ENCODE measurements at places on chromosomes 13 and 19.
A peak's percentile ranks its signal among the peaks of the same experiment; 100 is the strongest.

- DNase-seq = no peak
These were observed 42.6 kb upstream of the GRTP1 start for GRCh38 chr13:113406321-113407102.

DNA sequence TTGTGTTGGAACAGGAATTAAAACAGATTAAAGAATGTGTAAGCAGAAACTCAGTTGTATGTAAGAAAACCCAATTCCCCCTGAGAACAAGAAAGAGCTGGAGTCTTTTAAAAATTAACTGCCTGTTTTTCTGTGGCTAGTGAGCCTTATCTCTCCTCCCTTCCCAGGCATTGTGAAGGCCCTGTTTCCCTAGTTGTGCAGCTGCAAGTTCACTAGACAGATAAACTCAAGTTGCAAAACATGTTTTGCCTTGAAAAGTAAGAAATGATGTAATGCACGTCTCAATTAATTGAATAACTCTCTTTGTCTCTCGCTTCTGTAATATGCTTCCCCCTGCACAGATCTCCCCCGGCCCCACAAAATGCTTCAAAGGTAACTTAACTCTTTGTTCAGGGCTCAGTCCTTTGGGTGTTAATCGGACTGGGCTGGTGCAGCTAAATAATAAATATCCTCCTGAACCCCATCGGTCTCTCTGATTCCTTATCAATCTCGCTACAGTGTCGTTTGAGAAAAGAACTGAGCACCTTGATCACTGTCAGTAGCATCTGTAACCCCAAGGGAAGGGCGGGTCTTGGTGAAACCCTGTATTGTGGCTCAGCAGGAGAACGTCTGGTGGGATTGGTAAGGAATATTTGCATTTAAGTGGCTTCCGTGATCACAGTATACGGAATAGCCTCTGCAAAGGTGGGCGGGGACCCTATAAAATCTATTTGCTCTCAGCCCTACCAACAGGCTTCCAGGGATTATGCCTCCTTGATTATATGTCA is 1.6 kb upstream of the ZNF556 start:
- no peak for DNase-seq

DNA sequence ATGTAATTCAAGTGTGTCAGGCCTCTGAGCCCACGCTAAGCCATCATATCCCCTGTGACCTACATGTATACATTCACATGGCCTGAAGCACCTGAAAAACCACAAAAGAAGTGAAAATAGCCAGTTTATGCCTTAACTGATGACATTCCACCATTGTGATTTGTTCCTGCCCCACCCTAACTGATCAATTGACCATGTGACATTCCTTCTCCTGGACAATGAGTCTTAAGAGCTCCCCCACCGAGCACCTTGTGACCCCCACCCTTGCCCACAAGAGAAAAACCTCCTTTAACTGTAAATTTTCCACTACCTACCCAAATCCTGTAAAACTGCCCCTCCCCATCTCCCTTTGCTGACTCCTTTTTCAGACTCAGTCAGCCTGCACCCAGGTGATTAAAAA is 52.1 kb upstream of the ARHGEF7 start:
- no peak for DNase-seq

- DNase-seq = no peak
These were observed 76.9 kb downstream of the OLFM4 start for GRCh38 chr13:53105477-53105876.

DNA sequence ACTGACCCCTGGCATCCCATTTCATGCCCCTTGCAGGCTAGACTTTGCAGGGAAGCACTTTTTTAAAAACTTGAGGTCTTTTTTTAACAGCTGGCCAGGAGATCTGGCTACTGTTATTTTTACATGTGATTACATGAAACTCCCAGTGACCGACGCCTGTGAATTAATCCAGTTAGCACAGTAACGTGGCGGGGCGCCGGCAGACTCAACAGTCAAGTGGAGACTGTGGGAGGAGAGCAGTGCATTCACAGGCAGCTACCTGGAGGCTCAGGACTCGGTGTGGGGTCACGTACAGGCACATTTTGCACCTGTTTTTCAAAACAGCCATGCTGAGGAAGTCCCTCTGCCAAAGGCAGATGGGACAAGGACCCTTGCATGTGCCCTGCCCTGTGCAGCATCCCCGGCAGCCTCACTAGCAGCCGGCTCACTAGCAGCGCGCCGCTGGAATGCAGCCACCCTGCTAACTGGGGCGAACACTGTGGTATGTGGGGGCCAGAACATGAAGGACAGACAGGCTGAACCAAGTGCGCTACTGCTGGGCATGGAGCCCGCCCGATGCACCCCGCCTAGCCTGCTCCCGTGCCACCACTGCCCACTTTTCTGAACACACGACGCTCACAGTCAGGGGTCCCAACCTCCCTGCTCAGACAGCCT is 18.7 kb downstream of the CAPS start:
- no peak for DNase-seq

GRCh38 chr13:39586958-39587605 is 15.9 kb downstream of the LHFPL6 start:
- DNase-seq = no peak

- DNase-seq = no peak
These were observed 65.5 kb downstream of the RASA3 start for GRCh38 chr13:114066956-114067355.

DNA sequence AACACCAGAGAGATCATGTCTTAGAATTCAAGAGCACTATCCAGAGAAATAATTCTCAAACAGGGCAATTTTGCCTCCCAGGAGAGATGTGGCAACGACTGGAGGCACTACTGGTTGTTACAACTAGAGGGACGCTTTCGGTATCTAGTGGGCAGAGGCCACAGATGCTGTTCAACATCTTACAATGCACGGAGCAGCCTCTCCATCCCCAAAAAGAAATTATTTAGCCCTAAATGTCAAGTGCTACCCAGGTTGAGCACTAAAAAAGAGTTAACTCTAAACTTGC is 78.6 kb downstream of the ABCC4 start:
- DNase-seq = no peak

DNA sequence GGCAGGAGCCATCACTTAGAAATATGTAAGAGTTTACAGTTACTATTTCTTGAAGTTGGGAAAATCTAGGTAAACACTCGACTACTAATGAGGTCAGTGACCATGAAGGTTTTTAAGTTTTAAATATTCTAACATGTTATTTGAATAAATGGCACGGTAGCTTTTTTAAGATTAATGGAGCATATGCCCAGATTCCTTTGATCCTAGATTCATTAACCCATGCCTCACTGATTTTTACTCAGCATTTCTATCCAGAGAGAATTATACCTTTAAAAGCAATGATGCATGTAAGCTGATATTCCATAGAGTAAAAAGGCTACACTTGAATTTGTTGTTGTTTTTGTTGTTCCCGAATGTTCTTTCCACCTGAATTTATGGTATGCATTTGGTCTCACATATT is 541.4 kb downstream of the DACH1 start:
- no peak for DNase-seq

DNA sequence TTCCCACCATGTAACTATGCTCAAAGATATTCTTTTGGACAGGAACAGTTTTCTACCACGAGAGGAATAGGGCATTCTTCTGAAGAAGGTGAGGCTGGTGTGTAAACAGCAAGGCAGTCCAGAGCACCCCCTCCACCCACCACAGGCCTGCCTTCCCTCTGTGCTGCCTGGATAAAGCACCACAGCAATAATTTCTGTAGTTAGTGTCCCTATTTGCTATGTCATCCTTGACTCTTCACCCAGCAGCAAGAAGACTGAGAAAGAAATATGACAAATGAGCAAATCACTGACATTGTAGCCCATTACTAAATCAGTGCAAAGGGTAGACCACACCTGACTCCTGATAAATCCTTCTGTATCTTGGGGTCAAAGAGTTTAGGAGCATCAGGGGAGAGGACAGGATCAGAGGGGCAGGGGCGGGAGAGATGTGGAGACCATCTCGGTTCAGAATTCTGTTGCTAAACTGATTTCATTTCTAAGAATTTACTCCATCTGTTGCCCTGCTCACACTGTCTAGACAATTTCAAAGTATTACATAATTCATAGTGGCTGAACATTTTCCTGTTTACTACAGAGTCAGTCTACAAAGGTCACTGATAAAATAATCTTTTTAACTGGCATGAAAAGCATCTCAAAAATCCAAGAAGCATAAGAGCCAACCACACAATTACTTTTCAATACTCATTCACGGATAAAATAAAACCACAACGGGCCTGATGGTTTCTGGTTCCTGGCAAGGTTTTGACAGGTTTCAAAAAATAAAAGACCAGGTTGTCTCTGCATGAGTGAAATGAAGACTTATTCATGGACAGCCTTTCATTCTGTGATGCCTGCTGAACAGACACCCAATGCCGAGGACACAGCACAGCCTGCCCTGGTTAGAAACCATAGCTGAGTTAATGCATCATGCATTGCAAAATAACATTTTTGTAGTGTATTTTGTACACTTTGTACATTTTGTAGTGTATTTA is 88.4 kb upstream of the IRS2 start:
- peak; percentile 68 for DNase-seq

DNA sequence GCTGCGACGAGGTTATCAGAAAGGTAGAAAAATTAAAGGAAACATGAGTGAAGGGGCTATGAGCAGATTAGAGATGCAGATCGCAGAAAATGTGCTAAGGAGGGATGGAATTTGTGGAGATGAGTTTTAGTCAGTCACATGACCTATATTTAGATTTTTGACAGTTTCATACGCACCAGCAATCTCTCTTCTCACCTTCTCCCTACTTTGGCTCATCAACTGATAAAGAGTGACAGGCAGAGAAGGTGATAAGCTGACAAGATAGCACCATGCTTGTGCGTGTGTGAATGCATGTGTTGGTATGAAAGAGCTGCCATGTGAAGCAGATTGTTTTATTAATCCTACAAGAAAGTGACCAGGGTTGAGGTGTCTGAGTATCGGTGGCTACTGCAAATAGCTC is 252.6 kb downstream of the RAP2A start:
- no peak for DNase-seq

DNA sequence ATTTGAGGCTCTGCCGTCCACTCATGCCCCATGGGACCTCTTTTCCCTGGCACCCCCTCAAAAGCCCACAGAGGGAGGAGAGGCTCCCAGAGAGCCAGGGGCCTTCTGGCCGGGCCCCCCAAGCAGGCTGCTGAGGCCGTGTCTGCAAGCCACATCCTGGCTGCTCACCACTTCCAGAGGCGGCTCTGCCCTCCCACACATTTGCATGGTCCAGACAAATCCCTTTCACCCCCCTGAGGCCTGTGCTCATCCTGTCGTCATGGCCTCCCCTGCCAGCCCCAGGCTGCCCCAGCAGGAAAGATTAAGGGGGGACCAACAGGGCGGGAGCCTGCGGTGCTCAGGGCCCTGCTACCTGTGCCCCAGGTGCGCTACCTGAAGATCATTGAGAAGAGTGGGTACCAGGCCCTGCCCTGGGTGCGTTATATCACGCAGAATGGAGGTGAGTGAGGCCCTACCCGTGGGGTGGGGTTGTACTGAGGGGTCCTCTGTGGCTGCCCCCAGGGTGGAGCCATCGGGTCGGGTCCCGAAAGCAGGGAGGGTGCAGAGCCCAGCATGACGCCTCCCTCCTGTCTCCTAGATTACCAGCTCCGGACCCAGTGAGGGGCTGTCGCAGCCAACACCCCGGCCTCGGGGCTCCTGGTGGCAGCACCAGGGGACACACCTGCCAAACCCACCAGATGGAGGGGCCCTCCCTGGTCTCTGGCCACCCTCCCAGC is 36.3 kb downstream of the AP1M1 start:
- DNase-seq = no peak

DNA sequence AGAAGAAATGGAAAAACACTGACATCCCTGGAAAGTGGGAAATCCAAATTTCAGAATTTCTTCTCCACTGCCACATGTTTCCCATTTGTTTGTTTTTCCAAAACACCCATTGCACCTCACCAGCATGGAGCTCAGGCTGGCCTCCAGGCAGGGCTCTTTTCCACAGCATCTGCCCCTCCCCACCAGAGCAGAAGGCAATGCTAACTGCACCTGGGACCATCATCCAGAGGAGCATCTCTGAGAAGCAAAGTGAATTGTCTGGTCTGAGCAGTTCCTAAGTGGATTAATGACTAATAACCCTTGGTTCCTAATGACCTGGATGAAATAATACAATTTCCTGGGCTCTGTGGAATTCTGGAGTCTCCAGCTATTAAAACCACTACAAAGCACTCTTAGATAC is 8.8 kb upstream of the CYSLTR2 start:
- no peak for DNase-seq

DNA sequence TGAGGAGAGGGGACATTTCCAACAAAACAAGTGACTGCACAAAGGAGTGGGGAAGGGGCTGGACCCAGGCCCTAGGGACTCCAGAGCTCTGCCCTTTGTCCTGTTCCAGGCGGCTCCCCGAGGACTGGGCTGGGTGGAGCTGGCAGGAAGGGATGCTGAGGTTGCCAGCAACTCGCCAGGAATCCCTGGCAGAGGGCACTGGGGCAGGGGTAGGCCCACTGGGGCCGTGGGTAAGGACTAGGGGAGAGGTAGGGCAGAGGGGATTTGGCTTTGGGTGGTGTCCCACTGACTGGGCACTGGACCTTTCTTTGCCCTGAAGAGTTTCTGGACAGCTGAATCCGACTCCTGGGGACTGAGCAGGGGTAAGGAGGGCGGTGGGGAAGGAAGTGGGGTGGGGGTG is 7.9 kb downstream of the LIPE start:
- no peak for DNase-seq

- DNase-seq = no peak
These were observed 282.2 kb downstream of the SLITRK5 start for GRCh38 chr13:87953381-87953780.

DNA sequence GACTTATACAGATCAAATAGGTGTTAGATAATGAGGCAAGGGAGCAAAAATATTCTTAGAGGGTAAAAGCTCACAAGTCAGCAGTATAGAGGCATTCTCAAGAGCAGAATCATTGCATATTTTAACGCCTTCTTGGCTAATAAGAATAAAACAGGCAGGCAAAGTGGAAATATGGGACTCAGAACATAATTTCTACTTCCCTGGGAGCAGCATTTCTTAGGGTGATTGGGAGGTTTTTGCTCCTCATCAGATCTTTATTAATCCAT is 39.6 kb downstream of the LHFPL6 start:
- DNase-seq = peak; percentile 34

- DNase-seq = peak; percentile 84
These were observed 22.2 kb downstream of the AP2S1 start for GRCh38 chr19:46828484-46828883.

Data from fibroblast of skin of right quadriceps (primary cell).